ENCODE measurements at places on chromosomes 12 and 14.

DNA sequence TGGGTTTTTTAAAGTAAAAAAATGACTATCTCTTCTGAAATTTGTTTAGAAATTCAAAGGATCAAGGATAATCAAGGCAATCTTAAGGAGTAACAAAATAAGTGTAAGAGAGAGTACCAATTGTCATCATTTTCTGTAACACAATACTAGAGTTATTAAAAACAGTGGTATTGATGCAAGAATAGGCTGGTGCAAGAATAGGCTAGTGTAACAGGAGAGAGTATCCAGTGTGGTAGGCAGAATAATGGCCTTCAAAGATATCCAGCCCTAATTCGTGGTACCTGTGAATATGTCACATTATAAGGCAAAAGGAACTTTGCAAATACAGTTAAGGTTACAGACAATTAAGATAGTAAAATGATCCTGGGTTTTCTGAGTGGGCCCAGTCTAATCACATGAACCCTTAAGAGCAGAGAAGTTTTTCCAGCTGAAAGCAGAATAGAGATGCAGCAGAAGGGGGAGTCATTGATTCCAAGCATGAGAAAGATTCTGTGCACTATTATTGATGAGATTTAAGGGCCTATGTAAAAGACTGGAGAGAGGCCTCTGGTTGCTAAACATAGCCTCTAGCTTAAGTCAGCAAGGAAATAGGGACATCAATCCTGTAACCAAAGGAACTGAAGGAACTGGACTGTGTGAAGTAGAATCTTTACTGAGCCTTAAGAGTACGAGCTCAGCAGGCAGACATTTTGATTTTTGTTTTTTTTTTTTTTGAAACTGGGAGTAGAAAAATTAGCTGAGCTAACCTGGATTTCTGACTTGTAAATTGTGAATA lies 134.1 kb downstream of the GPHN start:
- DNase-seq = peak; percentile 2

DNA sequence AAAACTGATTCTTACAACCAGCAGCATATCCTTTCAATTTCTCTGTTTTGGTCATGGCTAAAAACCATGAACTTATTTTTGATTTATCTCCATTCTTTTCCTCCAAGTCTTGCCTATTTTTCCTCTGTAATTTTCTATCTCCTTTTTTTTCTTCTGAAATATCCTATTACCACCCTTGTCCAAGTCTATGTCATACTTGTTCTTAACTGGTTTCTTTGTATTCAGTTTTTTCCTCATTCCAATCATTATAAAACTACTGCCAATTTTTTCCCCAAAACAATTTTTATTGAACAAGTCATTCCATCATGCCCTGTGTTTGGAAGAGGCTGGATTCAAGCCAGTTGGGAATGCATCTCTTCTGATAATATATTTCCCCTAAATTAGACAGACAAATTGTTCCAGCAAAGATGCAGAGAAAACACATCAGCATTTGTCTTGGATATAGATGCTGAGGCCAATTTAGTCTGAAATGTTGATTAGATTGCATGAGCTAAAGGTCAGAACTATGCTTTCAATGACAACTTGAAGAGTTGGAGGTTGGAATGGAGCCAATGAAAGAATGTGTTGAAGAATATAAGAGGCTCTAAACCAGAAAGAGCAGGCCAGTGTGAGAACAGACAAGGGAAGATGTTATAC lies 30.7 kb downstream of the OTOGL start:
- no peak for DNase-seq

GRCh38 chr12:92528586-92528985 lies 174.2 kb upstream of the PLEKHG7 start:
- no peak for DNase-seq

DNA sequence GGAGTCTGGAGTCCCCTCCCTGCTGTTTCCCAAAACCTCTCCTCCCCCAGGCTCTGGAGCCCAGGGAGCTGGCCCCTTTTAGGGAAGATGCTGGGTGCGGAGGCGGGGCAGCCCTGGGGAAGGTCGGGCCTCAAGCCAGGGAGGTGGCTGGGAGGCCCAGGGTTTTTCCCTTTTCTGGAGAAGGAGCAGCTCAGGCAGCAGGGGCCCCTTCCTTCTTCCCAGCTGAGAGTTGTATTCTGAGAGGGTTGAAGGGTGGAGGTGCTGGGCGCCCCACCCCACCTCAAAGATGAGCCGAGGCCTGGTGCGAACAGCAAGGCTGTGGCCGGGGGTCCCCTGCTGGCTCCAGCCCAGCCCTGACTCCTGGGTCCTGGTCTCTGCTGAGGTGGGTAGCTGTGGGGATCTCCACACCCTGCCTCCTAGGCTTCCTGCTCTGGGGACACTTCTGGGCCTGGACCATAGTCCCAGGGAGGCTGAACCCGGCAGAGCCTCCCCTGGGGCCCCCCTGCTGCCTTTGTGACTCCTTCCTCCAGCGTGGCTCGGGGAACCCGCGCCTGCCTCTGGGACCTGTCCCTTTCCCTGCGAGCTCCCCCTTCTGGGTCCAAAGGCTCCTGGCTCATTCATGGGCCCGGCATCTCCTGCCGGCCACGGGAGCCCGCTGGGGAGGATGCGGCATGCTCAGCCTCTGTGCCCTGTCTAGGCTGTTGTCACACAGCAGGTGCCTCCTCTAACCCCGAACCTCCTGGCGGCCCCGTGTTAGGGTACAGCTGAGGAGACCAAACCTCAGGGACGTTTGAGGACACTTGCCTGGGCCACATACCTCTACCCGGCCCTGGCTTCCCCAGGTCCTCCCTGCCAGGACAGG lies 4.4 kb downstream of the TRMT61A start:
- no peak for DNase-seq

- peak; percentile 81 for DNase-seq
Observed at GRCh38 chr12:111248236-111249017, 120.5 kb downstream of the PHETA1 start.

DNA sequence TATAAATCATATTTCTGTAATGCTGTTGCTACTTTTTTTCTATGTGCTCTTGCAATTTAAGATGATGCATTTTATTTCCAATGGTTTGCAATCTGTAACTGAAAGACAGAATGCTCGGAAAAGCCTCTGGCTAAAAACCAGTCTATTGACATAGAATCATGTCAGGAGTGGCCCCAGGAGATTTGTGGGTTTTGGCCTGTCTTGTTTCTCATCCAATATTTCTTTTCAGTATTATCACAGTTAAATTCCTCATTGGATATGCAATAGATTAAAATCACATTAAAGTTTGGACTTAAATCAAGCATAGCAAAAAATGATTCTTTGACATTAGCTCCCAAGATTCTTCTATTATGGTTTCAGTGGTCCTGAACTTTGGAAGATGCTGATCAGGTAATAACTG lies 19.1 kb upstream of the SLC38A2 start:
- no peak for DNase-seq

DNA sequence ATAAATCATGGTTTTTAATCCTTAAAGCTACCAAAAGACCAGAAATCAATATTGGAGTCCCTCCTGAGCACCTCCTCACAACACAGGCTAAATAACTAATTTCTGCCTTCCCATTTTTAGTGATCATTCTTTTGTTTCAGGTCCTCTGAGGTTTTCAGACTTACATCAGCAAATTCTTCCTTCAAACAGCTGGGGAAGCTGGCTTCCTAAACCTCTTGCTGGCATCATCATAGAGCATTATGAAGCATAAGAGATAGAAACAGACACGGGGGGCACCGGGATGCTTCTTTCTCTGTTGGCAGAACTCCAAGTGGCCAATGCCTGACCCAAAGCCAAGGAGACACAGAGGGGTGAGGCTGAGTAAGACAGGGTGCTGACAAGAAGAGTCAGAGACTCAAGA lies 47.9 kb upstream of the DBX2 start:
- no peak for DNase-seq

GRCh38 chr12:120362516-120363273 lies 6.3 kb downstream of the MSI1 start:
- DNase-seq = no peak

DNA sequence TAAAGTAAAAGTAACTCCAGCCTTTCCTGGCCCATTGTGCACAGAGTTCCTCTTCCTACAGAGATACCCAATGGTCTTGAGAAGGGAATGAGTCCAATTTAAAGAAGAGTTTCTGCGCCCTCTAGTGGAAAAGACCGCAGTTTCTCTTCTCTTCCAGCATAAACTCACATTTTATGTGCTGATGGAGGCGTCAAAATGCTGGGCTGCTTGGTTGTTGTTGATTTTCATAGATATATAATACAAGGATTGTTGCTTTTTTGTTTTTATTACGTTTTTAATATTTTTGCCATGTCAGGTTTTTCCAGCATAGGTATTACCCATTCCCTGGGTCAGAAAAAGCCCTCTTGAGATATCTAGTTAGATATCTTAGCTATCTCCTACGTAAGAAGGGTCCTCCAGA lies 356.9 kb upstream of the STXBP6 start:
- peak; percentile 65 for DNase-seq

GRCh38 chr12:104641862-104642261 lies 185.1 kb downstream of the CHST11 start:
- DNase-seq = no peak

GRCh38 chr12:162467-163307 lies 51.3 kb downstream of the SLC6A12 start:
- DNase-seq = peak; percentile 46

DNA sequence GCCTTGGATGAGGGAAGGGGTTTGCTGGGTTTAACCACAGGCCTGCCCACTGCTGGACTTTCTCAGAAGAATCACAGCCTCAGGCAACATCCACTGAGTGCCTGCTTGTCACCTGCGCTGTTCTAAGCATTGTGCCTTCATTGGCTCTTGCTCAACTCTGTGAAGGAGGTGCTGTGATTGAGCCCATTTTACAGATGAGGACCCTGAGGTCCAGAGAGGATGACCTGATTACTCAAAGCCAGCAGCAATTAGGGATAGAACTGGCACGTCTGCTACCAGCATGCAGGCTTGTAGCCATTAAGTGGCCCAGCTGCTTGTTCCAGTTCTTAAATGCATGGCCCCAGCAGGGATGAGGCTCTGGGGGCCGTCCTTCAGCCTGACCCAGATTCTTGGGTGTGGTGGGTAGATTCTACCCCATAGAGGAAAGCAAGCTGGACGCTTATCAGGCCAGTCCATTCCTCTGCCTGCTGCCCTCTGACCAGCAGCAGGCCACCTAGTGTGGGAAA lies 54.6 kb downstream of the ESRRB start:
- DNase-seq = no peak

DNA sequence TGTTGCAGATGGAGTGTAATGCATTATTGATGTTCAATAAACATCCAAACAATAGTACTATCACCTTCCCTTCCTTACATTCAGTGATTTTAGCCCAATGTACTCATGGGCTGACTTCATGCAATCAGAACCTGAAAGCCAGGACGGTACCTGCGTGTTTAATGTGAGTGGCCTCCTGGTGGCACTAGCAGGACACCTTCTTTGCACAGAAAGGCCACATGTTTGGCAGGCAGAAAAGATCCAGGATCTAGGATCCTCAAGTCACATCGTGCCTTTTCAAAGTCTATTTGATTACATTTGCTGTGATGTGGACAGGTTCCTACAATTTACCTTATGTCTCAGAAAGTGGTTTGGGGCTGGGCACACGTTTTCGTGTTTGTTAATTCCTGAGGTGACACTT lies 82.9 kb downstream of the NEDD1 start:
- DNase-seq = peak; percentile 85

DNA sequence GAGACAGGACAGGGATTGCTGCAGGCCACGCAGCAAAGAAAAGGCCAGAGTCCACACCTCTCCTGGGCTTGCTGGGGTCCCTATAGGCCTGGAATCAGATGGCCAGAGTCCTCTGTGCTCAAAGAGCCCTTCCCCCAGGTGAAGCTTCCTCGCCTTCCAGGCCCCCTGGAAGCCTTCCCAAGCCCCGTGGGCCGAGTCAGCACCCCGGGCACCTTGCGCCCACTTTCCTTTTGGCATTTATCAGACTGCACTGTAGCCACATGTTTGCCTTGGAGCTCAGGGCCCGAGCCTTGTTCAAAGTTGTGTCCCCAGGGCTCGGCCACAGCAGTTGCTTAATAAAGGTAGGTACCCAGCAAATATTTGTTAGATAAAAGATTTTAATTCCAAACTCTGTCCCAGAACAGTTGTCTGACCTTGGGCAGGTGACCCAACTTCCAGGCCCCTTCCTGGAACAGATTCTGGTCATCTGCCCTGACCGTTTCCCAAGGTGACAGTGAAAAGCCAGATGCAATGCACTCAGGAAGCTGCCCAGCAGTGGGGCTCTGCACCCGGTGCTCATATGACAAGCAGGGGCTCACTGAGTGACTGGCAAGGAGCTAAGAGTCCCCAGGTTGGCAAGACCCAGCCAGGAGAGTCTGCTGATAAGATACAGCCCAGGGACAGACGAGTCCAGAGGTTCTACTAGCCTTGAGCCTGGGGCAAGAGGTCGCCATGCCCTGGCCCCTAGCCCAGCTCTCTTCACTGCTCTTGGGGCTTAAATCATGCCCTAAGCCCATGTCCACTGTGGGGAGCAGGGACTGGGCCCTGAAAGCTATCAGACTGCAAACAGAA lies 81.2 kb downstream of the PITPNM2 start:
- no peak for DNase-seq

DNA sequence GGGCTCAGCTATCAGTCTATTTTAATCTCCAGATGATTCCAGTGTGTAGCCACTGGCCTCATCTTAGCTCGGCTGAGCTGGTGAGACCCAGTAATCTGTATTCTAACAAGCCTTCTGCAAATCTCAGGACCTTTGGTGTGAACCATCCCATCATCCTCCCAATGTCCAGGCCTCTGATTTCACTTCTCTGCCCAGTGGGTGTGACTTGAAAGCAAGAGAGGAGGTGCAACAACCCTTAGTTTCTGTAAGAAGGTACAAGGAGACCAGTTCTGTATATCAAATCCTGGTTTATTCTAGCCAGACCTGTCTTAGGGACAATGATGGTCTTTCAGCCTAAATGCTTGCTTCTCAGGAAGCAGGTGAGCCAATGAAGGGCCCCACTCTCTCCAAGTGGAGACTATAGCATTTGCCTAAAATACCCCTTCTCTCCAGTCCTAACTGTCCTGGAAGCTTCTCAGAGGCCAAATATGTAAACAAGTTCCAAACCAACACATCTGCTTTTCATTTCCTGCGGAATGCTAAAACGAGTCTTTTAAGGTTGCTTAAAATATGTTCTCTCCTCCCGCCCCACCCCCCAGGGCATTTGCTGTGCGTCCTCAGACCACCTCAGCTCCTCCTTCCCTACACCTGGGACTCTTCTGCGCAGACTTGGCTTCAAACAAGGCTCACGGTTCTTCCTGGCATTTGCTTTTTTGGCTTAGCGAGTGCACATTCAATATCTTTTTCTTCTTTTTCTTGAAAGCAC lies 78.4 kb upstream of the FUT8 start:
- no peak for DNase-seq

GRCh38 chr12:38905480-38906351 lies at the start of gene CPNE8:
CPNE8 (minus strand) TSS chr12:38905591; CDS start chr12:38905534, 57 bp downstream.
- DNase-seq = no peak

- no peak for DNase-seq
Observed at GRCh38 chr14:69518289-69519101, 34.0 kb downstream of the PLEKHD1 start.

Data from NCI-H345 (cell line).